ENCODE measurements at places on chromosomes 5 and 9. TPM values are rescaled to one million over a fixed set of nuclear protein-coding genes. Genes with fewer than 3 reads are reported as not detected.

DNA sequence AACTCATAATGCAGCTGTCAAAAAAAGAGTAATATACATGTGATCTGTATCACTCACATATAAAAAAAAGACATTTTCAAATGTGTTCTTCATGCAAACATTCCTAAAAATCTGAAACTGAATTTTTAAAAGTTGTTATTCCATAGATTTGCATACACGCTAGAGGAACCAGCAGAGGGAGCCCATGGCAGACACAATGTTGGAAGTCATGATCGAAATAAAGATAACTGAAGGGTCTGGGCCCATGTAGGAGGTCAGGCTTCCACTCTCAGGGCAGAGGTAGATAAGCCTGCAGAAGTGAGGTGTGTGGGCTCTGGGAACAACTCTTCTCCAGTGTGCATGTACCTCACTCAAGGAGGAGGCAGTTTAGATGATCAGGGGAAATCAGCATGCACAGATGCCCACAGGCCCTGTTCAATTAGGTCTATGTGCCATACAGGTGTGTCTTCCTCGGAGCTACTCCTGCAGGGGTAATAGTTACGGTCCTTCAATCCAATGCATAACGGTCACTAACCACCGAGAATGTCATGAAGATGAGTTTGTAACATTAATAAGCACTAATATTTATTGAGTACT lies 208.6 kb downstream of the EPB41L4A start:
- H3K4me3 ChIP-seq: no peak overlapping the region
- H3K36me3 ChIP-seq: no peaks in the 10 kb centered on the region
- H3K27me3 ChIP-seq: peaks cover 3% of the 10 kb centered on the region
- no peaks in the 10 kb centered on the region for H3K4me1 ChIP-seq
- H3K27ac ChIP-seq: no peak overlapping the region
- no peak for DNase-seq

DNA sequence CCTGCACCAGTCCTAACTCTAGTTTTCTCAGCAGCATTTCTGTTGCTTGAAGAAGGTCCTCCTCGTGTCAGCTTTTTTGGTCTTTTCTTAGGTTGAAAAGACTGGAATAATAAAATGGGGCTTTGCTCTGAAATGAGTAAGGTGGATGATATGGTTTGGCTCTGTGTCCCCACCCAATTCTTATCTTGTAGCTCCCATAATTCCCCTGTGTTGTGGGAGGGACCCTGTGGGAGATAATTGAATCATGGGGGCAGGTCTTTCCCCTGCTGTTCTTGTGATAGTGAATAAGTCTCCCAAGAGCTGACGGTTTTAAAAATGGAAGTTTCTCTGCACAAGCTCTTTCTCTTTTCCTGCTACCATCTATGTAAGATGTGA lies 53.6 kb downstream of the LIX1 start:
- no peaks in the 10 kb centered on the region for H3K27me3 ChIP-seq
- no peaks in the 10 kb centered on the region for H3K4me1 ChIP-seq
- H3K36me3 ChIP-seq: no peaks in the 10 kb centered on the region
- DNase-seq: no peak
- no peak overlapping the region for H3K27ac ChIP-seq

NPR3 gene
- total RNA-seq: not detected

DNA sequence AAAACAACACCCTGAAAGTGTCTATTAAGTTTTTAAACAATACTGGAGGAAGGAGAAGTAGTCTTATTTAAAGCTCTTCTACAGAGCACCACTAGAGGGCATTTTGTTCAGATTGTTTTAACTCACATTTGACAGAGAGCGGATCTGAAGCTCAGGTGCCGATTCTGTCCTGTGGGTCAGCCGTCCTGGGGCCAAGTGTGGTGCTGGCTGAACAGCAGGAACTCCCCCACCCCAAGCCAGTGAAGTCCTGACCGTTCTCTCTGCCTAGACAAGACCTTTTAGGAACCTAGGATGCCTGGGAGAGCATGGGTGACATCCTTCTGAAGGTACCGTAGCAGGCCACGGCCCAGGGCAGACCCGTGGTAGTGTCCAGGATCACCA lies 3.9 kb downstream of the EXOC3 start:
- H3K4me3 ChIP-seq: no peak overlapping the region
- no peak overlapping the region for H3K27ac ChIP-seq
- H3K36me3 ChIP-seq: peaks cover 41% of the 10 kb centered on the region
- H3K27me3 ChIP-seq: no peaks in the 10 kb centered on the region
- DNase-seq: peak; percentile 36
- peaks cover 23% of the 10 kb centered on the region for H3K4me1 ChIP-seq

GRCh38 chr5:44807269-44807668 lies 1.5 kb upstream of the MRPS30 start:
- peaks cover 17% of the 10 kb centered on the region for H3K4me1 ChIP-seq
- no peak overlapping the region for H3K4me3 ChIP-seq
- no peaks in the 10 kb centered on the region for H3K27me3 ChIP-seq
- H3K36me3 ChIP-seq: peaks cover 4% of the 10 kb centered on the region
- no peak overlapping the region for H3K27ac ChIP-seq
- DNase-seq: no peak

DNA sequence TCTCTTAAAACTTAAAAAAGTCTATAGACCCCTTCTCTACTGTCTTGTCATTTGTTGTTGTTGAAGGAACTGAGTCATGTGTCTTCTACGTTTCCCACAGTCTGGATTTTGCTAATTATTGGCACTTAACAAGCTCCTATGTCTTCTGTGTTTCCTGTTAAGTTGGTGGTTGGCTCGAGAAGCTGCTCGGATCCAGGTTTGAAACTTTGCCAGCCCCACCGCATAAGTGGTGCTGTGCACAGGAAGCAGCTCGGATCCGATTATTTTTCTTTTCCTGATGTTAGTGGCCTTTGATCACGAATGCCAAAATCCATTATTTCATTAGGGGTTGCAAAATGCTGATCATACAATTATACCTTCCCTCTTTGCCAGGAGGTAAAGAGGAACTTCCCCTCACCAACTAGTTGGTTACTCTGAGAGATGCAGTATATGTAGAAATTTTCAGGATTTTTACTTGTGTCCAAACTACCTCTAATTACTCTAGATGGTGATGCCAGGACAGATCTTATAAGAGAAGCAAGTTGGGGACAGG lies 186.5 kb downstream of the NSG2 start:
- no peak overlapping the region for H3K27ac ChIP-seq
- no peaks in the 10 kb centered on the region for H3K36me3 ChIP-seq
- no peak overlapping the region for H3K4me3 ChIP-seq
- H3K4me1 ChIP-seq: no peaks in the 10 kb centered on the region
- no peak for DNase-seq

OR1Q1 gene
- not detected for total RNA-seq

ADAMTS2 gene
- not detected for total RNA-seq

GRCh38 chr5:6705088-6705487 lies 8.1 kb upstream of the TENT4A start:
- H3K27me3 ChIP-seq: peaks cover 4% of the 10 kb centered on the region
- H3K4me1 ChIP-seq: no peaks in the 10 kb centered on the region

GRCh38 chr9:129838707-129839259 lies 3.5 kb downstream of the USP20 start:
- peaks cover 69% of the 10 kb centered on the region for H3K4me1 ChIP-seq
- H3K4me3 ChIP-seq: peak overlapping the region; percentile 15
- H3K27me3 ChIP-seq: no peaks in the 10 kb centered on the region
- DNase-seq: no peak
- H3K36me3 ChIP-seq: peaks cover 7% of the 10 kb centered on the region

- no peak for DNase-seq
- no peaks in the 10 kb centered on the region for H3K27me3 ChIP-seq
- no peaks in the 10 kb centered on the region for H3K4me1 ChIP-seq
- no peak overlapping the region for H3K27ac ChIP-seq
- H3K36me3 ChIP-seq: no peaks in the 10 kb centered on the region
Measured at GRCh38 chr5:67253911-67254310, 57.3 kb upstream of the CD180 start.

DNA sequence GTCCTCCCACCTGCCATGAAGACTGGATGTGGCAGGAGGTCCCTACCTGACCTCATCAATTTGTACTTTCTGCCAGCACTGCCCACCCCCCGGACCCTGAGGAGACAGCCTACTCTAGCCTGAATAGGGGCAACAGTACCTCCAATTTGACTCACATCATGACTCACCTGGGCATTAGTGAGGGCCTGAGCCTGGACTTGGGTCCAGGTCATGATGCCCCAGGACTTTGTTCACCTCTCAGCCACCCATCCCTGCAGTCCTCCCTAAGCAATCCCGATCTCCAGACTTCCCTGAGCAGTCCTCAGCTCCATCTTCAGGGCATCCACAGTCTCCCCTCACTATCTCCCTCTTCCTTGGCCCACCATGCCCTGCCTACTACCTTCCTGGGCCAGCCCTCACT lies 28.1 kb downstream of the KIF2A start:
- no peak overlapping the region for H3K4me3 ChIP-seq
- no peak overlapping the region for H3K27ac ChIP-seq
- no peak for DNase-seq
- peaks cover 21% of the 10 kb centered on the region for H3K36me3 ChIP-seq
- H3K27me3 ChIP-seq: no peaks in the 10 kb centered on the region

KCNV2 gene
- not detected for total RNA-seq

- no peak overlapping the region for H3K4me3 ChIP-seq
- no peak for DNase-seq
- no peaks in the 10 kb centered on the region for H3K36me3 ChIP-seq
- H3K27ac ChIP-seq: no peak overlapping the region
Measured at GRCh38 chr5:167763772-167764171, 527.7 kb upstream of the WWC1 start.
